ENCODE measurements at places on chromosomes 6 and 20. TPM values are rescaled to one million over a fixed set of nuclear protein-coding genes. Genes with fewer than 3 reads are reported as not detected.
A peak's percentile ranks its signal among the peaks of the same experiment; 100 is the strongest.

GRCh38 chr6:169566961-169567750, 134.7 kb downstream of the WDR27 start:
- DNase-seq, result no peak

- DNase-seq, result no peak
These were observed 21.2 kb downstream of the CUL9 start for GRCh38 chr6:43203029-43203717.

- no peak for DNase-seq
These were observed 95.7 kb downstream of the COL21A1 start for GRCh38 chr6:56151609-56152224.

DNA sequence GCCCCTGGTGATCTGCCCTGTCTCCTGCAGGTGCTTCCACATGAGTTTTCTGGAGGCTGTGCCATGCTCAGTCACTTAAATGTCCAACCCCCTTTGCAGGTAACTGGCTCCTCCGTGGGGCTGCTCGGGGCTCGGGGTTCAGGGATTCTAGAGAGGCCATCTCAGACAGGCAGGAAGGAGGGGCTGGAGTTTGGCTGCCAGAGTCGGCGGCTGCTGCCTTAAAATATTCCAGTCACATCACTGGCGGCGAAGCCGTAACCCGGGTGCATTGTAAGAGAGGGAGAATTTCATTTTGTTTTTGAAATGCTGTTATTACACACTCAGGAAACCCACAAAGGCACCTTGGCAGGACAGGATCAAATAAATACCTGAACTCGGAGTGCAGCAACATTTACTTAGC, 212.9 kb upstream of the PMEPA1 start:
- peak; percentile 51 for DNase-seq

DNA sequence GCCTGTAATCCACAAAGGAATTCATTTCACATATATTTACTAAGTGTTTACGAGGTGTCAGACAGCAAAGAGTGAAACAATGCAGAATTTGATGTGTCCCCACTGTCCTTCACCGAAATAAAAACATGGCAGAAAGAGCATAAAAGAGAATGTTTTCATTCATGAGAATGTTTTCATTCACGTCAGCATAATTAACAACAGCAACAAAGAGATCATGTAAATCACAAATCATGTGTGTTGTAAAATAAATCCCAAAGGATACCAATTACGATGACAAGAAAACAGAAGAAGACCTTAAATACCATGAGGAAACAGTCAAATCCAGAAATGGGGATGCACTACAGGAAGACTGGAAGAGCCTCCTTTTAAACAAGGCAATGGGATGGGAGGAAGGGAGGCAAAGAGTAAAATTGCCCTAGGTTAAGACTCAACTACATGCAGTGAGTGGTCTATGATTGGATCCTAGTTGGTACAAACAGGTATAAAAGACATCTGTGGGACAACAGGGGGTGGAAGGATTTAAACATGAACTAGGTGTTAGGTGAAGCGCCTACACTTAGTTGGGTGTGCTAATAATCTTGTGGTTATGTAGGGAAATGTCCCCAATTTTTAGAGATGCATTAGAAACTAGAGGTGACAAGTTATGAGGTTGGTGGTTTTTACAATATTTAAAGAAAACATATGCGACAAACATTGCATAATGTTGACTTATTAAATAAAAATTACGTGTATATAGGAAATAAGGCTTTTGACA, 1.5 kb downstream of the ZSCAN31 start:
- DNase-seq, result no peak

- no peak for DNase-seq
These were observed 3.4 kb upstream of the GZF1 start for GRCh38 chr20:23358563-23358906.

KCNK15 gene
- total RNA-seq, result 4.1 TPM

DNA sequence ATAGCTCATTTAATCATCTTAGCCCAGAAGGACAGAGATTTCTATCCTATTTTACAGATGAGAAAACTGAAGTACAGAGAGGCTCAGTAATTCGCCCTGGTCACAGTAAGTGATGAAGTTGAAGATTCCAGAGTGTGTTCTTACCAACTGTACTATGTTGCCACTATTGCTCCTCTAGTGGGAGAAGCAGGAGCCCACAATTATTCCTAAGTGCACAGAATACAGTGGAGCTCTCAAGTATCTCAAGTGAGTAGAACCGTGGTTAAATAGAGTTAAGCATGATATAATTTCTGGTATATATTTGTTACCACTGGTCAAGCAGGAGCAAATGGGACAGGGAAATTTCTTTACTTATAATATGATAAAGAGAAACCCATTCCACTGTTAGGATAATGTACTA, 22.1 kb downstream of the REPS1 start:
- no peak for DNase-seq

DNA sequence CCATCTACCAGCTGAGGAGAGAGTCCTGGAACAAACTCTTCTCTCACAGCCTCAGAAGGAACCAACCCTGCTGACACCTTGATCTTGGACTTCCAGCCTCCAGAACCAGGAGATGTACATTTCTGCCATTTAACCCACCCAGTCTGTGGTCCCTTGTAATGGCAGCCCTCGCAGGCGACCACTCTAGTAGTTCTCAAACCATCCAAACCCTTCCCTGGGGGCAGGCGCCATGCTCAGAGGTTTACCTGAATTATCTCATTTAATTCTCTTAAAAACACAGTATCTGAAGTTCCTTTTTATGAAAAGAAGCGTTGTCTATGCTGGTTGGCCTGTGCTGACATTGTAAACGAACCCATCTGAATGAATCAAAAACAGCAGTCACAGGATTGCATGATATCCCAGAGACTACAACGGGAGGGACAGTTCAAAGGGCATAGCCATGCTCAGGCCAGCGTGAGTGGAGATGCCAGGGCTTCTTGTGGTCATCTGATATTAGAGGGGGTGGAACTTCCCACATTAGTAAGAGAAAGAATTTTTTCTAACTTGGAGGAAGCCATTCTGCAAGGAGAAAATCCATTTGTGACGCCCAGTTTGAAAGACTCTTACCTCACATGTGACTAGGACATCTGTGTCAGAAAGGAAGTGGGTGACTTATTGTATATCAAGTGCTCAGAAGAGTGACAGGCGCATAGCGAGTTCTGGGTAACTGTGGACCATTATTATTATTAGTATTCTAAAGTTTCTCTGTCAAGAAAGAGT, 17.2 kb upstream of the TAGAP start:
- DNase-seq, result no peak

HDGFL1 gene
- not detected for total RNA-seq

IRAK1BP1 gene
- 5.6 TPM for total RNA-seq

GRCh38 chr6:79257381-79258205, 23.1 kb upstream of the HMGN3 start:
- DNase-seq, result no peak

MYMX gene
- total RNA-seq, result 1.5 TPM

DNA sequence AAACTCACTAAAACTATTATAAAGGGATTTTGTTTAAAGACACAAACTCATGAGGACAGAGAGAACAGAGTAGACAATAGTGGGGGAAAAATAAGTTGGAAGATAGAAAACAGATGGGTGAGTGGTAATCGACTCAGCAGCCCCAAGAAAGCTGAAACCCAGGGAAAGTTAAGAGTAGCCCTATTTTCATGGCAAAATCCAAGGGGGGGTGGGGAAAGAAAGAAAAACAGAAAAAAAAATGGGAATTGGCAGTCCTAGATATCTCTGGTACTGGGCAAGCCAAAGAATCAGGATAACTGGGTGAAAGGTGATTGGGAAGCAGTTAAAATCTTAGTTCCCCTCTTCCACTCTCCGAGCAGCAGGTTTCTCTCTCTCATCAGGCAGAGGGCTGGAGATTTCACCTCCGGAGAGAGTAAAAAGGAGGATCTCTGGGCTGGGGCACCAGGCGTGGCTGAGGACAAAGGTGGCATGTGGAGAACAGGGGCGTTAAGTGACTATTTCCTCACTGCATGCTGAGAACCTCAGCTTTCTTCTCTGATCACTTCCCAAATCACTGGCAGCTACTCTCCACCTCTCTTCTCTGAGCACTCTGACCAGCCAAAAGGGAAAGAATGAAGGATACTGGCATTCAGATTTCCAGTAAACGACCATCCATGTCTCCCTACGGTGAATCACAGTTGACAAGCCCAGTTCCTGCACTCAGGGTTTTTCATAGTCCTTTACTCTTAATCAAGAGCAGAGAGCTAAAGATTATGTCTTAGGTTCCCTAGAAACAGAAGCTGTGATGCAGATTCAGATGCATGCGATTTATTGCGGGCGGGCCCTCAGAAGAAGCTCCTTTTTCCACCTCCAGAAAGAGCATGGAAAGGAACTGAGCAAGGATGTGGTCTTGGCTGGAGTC, 7.3 kb upstream of the RNF24 start:
- DNase-seq, result no peak

ZNF391 gene
- 2.4 TPM for total RNA-seq

- peak; percentile 84 for DNase-seq
These were observed 106.2 kb downstream of the KIF13A start for GRCh38 chr6:17881085-17881858.

HSD17B8 gene
- 4.0 TPM for total RNA-seq

ULBP2 gene
- total RNA-seq, result 0.51 TPM

DNA sequence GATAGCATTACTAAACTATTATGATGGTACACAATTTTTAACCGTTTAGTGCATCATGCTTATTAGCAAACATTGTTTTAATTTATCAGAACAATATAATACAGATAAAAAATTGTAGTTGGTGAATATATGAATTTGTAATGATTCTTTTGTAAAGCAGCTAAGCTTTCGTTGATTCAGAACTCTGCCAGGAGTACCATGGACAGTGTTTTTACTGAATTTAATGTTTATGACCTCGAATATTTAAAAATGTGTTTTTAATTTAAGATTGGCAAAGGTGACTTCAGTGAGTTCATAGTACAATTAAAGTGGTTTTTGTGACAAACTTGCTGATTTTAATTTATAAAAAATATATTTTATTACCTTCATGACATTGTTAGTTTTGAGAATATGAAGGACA, 10.0 kb downstream of the AFDN start:
- DNase-seq, result no peak

DNA sequence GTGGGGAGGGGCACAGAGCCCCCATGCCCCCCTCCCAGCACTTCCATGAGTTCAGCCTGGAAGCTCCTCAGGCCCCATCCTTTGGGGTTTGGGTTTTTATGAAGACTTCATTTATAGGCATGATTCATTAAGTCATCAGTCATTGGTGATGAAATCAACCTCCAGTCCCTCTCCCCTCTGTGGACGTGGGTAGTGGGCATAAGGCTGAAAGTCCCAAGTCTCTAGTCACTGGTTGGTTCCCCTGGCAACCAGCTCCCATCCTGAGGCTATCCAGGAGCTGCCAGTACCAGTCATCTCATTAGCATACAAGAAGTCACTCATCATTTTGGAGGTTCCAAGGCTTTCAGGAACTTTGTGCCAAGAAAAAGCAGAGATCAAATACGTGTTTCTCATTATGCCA, 9.2 kb downstream of the TGM3 start:
- peak; percentile 32 for DNase-seq

HTR1E gene
- total RNA-seq, result not detected

- DNase-seq, result peak; percentile 20
These were observed 31.6 kb downstream of the TUBB2B start for GRCh38 chr6:3195695-3196497.

DNA sequence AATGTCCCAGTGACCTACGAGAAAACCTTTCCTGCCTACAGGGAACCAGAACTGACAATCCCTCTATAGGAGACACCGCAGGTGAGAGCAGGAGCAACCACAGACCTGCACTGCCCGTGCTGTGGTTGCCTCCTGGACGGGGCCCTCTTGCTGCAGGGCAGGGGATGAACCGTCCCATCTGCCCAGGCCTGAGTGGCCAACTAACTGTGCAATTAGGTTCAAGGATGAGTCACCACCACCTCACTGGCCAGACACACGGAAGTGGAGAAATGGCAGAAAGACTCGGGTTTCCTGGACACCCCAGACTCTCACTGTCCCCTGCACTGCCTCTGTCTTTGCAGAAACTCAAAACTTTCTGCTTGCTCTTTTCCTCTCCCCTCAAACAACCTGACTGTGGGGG, 13.8 kb upstream of the HLA-G start:
- DNase-seq, result peak; percentile 65

DNA sequence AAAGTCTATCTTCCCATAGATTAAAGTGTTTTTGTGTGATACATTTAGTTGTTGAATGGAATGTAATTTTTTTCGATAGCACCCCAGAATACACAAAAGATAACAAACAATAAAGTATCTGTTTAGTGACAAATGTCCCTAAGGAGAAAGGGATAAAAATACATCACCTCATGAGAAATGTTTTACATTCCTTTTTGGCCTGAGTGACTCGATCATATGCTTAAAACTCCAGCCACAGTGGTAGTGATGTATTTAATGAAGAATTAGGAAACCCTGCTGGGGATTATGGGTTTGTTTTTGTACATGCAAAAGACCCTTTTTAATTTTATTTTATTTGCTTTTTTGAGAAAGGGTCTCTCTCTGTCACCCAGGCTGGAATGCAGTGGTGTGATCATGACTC, 4.3 kb upstream of the SGK1 start:
- DNase-seq, result no peak

STX11 gene
- 7.0 TPM for total RNA-seq

GRCh38 chr20:45850926-45851325, 6.3 kb downstream of the ACOT8 start:
- no peak for DNase-seq

DNA sequence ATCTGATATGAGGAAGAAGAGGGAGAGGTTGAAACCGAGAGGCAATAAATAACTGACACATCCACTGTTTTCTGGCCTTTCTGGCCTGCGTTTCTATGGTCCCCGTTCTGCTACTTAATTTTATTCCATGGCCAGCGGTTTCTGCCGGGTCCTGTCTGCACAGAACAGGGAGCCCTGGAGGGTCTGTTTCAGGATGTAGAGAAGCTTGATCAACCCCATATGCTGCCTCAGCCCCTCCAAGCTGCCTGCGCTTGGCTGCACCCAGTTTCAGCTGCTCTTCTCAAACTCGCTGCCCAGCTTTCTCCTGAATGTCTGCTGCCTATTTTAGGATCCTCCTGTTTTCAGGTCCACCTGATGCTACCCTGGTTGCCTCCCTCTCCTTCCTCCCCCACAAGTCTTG, 18.5 kb upstream of the PACSIN1 start:
- no peak for DNase-seq

- DNase-seq, result no peak
These were observed 662 bp downstream of the ENTPD6 start for GRCh38 chr20:25195962-25196785.

C6orf118 gene
- not detected for total RNA-seq

ZNF334 gene
- 3.1 TPM for total RNA-seq

RSPH9 gene
- total RNA-seq, result 0.23 TPM

DNA sequence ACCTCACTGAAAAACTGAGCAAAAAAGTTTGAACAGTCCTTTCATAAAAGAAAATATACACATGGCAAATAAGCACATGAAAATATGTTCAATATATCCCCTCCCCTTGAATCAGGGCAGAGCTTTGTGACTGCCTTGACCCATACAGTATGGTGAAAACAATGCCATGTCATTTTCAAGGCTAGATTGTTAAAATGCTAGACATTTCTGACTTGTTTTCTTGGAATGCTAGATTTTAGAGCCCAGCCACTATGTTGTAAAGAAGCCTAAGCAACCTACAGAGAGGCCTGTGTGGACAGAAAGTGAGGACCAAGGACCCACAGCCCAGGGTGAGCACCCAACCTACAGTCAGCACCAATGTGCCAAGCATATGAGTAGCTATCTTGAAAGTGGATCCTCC, 17.1 kb upstream of the ASF1A start:
- DNase-seq, result no peak

BTBD3 gene
- total RNA-seq, result 18.4 TPM

- peak; percentile 91 for DNase-seq
These were observed 107.1 kb downstream of the BANF2 start for GRCh38 chr20:17806739-17807441.

All from posterior vena cava (tissue), 2 donors.